ENCODE measurements at places on chromosomes 5 and 9.

- DNase-seq: no peak
These were observed 20.3 kb upstream of the ARRDC3 start for GRCh38 chr5:91403438-91403837.

- DNase-seq: no peak
These were observed 121.7 kb upstream of the SEMA6A start for GRCh38 chr5:116696366-116696765.

DNA sequence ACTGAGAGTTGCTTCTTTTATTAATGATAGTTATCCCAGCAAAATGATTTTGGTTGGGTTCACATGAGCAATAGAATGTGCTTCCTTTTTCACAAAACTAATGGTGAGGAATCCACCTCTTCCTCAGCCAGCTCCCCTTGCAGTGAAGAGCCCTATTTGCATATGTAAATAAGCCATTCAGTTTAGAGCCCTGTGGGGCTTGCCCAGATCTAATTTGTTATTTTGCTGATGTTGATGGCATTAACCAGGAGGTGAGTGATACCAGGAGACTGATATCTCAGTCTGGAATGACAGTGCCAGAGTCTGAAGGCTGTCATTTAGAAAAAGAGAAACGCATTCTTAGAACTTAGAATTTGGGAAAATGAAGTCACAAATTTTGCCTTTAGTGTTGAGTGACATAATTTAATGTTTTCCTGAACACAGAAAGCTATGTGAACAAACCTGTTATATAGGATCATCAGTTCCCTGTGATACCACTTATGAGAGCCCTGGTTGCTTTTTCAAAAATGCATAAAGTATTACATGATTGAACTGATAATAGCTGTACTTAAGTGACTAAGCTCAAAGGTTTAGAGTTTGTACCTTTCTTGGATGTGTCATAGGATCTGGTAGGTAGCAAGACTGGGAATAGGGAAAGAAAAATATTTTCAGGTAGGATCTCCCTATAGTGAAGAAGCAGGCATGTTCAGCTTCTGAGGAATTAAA lies 271.6 kb downstream of the MAST4 start:
- no peak for DNase-seq

DNA sequence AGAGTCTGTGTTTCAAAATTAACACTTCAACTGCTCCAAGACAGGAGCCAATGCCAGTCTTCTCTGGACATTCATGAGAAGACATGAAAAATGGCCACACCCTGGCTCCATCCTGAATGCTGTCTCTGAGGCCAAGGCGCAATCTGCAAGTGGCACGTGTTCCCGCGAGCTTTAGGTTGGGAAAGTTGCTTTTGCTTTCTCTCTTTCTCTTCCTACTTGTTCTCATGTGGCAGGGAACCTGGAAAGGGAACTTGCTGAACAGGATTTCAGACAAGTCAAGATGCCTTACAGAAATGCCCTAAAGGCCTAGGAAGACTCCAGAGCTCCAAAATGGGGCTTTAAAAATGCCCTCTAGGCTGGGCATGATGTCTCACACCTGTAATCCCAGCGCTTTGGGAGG lies 91.9 kb upstream of the OTULINL start:
- DNase-seq: no peak

DNA sequence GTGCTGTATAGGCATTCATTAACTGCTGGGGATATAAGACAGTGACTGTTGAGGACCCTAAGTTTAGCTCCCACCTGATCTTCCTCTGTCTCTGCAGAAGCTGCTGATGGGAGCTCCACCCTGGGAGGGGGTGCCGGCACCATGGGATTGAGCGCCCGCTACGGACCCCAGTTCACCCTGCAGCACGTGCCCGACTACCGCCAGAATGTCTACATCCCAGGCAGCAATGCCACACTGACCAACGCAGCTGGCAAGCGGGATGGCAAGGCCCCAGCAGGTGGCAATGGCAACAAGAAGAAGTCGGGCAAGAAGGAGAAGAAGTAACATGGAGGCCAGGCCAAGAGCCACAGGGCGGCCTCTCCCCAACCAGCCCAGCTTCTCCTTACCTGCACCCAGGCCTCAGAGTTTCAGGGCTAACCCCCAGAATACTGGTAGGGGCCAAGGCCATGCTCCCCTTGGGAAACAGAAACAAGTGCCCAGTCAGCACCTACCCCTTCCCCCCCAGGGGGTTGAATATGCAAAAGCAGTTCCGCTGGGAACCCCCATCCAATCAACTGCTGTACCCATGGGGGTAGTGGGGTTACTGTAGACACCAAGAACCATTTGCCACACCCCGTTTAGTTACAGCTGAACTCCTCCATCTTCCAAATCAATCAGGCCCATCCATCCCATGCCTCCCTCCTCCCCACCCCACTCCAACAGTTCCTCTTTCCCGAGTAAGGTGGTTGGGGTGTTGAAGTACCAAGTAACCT lies 22.1 kb downstream of the PCDHGC5 start:
- DNase-seq: no peak

- DNase-seq: no peak
These were observed 376.7 kb downstream of the GABRG2 start for GRCh38 chr5:162444129-162444762.

- no peak for DNase-seq
These were observed 150.1 kb upstream of the SLC27A6 start for GRCh38 chr5:128815201-128815600.

GRCh38 chr9:71647094-71647591 lies 121.2 kb downstream of the CEMIP2 start:
- DNase-seq: no peak

DNA sequence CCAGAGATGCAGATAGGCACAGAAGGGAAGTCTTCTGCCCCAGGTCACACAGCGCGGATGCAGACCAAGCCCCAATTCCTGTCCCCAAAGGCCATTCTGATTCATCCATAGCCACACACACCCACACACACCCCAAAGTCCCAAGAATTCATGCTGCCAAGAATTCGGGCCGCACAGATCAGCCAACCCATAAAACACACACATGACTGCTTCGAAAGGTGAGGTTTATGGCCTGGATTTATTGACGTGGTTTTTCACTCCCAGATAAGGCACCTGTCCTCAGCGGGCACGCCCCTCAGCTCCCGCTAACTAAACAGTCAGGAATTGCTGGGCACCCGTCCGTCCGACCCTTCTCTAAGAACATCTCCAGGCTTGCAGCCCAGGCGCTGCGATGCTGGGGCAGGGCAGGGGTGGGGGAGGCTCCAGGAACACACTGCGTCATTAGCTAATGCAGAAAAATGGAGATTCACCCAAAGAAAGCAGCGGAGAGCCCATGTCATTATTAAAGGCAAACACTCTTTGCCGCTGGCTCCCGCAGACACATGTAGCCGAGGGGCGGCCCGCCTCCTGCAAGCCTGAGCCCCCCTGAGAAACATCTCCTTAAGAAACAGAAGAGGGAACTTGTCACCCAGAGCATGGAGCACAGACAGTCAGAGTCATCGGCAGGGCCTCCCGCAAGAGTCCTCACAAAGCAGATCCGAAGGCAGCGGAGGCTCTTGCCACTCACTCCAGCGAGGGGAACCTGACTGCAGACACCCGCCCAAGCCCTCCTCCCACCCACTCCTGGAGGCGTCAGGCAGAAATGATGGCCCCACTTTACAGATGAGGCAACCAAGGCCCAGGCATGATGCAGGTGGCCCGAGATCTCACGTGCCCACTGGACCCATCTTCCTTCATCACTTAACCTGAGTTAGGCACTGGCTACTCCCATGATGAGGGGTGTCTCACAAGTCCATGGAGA lies 19.9 kb downstream of the VAV2 start:
- DNase-seq: no peak

- DNase-seq: no peak
These were observed 10.1 kb upstream of the THG1L start for GRCh38 chr5:157721159-157721558.

- no peak for DNase-seq
These were observed 2.8 kb upstream of the WWC1 start for GRCh38 chr5:168288349-168289245.

GRCh38 chr9:137492464-137493363 lies 33.6 kb upstream of the NSMF start:
- DNase-seq: no peak

DNA sequence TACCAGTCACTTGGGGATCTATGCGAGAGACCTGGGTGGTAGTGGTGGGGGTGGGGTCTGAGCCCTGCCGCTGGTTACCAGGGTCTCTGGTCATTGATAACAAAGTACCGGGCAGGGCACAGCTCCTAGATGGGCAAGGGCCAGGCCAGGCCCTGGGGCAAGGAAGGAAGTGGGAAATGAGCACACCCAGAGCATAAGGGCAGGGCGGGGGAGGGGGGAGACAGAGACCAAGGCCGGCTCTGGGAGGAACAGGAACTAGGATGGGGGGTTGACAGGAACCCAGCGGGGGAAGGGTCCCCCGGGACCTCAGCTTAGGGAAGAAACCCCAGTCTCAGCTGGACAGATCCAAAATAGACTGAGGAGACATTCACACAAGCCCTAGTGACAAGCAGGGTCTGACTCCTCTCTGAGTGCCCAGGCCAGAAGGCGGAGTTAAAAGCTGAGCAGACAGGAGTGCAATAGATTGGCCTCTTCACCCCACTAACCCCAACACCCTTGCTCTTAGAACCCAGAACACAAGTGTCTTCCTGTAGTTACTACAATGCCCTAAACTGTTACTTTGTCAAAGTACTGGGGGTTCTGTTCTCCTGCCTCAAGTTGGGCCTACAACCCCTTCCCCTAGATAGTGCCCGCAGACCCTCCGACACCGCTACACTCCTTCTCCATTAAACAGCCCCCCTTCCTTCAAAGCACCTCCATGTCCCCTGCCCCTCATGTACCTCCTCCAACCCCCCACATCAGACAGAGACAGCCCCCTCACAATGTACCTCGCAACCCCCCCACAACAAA lies 628 bp downstream of the ATOSB start:
- no peak for DNase-seq

- DNase-seq: no peak
These were observed 630.3 kb downstream of the ISL1 start for GRCh38 chr5:52013523-52013922.

- DNase-seq: no peak
These were observed 7.4 kb downstream of the ZER1 start for GRCh38 chr9:128764361-128764760.

- no peak for DNase-seq
These were observed 6.8 kb upstream of the SLC2A6 start for GRCh38 chr9:133485531-133486260.

DNA sequence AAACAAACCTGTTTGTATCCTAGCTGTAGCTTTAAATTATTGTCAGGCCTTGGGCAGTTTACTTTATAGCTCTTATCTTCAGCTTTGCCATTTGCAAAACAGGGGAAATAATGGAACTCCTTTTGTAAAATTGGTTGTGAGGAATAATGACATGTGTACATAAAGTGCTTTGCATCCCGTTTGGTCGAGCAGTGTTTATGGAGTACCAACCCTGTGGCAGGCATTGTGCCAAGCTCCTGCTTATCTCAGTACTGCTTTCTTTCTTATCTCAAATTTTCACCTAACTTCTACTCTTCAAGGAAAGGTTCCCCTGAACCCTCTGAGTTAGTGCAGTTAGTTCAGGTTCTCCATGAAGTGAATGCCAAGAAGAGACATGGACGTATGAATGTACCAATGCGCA lies 9.4 kb upstream of the TENT2 start:
- no peak for DNase-seq

DNA sequence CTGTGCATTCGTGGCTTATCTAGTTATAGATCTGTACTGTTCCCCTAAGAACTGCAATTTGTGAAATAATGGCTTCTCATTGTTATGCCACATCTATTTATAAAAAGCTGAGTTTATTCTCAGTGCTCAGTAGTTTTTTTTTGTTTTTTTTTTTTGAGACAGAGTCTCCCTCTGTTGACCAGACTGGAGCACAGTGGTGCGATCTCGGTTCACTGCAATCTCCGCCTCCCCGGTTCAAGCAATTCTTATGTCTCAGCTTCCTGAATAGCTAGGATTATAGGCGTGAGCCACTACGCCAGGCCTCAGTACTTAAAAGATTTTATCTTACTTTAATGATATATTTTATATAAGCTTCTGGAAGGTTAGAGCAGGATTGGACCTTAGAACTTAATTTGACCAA lies 19.0 kb downstream of the SEC61B start:
- DNase-seq: no peak

DNA sequence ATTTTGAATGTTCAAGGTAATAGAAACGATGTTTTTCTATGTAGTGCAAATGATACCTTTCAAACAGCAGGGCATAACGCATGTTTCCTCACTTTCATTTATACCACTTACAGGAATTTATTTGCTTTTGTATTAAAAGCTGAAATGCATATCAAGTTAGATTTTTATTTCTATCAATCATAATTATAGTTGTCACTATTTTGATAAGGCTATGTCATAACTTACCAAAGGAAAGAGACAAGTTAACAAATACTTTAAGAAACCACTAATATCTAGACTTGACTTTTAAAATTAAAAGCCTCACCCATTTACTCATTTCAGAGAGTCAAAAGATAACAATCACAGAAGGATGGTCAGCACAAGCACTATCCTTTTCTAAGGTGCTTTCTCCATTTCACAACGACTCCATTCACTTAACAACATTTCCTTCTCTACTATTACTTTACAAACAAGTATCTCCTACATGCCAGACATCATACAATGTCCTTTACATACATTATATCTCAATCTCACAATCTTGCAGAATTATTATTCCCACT lies 12.6 kb downstream of the ERP44 start:
- DNase-seq: no peak

GRCh38 chr5:73693573-73694061 lies 67.6 kb downstream of the ARHGEF28 start:
- DNase-seq: no peak

GRCh38 chr9:87882627-87883026 lies at the start of gene SPATA31E1:
TSS of gene SPATA31E1 (plus strand) at chr9:87882877. CDS start at chr9:87882892, 15 bp downstream.
- DNase-seq: no peak

GRCh38 chr9:124271660-124272059 lies 13.9 kb downstream of the NEK6 start:
- no peak for DNase-seq

GRCh38 chr9:79858508-79858907 lies 286.7 kb downstream of the TLE4 start:
- no peak for DNase-seq

- no peak for DNase-seq
These were observed 3.9 kb upstream of the PURA start for GRCh38 chr5:140109759-140110645.

DNA sequence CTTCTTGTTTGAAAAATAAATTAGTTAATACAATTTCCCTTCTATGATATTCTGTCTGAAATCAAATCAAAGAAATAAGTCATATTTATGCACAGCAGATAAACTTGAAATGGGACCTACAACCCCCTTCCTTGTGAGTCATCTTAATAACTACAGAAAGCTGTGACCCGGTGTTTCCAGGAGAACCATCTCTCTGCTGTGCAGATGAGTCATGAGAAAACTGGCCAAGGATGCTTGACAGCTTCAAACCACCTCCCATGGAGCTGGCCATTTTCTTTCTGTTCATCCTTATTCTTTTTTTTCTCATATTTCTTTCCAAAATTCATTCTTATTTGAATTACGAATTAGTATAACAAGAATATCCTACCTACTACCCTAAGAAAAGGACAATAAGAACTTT lies 43.4 kb upstream of the NR4A3 start:
- no peak for DNase-seq
